EL (cell line): ENCODE measurements at places on chromosomes 2 and 18.

- no peak for DNase-seq
Measured at GRCh38 chr2:190551928-190552327, 17.4 kb upstream of the NEMP2 start.

DNA sequence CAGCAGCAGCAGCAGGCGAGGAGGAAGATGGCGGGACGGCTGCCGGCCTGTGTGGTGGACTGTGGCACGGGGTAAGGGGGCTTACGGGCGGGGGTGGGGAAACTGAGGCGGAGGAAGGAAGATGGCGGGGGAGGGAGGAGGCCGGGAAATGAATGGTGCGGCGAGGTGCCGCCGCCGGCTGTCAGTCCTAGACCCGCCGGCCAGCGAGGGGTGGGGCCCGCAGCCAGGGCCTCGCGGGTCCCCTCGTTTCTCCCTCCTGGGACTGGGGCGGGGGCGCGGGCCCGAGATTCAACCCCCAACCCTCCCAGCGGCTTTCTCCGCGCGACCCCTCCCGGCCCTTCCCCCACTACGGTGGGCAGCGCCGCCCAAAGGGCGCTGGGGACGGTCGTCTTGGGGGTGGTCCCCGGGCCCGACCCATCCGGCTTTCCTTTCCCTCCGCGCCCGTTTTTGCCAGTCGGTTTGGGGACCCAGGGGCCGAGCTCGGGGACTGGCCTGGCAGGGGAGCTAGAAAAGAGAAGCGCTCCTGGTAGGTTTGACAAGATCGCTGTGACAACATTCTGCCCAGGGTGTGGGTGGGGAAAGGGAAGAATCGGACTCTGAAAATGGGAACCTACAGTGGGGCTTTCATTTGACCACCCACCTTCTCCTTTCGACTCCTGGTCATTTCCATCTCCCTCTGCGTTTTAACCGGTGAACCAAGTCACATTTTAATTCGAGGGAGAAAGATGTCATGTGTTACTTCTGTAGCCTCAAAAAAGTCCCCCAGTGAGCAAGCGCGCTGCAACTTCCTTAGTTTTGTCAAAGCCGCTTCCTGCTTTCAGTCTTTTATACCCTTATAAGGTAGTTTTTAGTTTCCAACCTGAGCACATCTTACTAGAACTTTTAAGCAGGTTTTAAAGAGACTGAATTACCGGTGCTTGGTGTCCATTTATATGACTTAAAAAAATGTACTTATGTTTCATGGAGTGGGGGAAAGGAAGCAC lies 655 bp downstream of the ACTR3 start:
- peak; percentile 74 for DNase-seq

DNA sequence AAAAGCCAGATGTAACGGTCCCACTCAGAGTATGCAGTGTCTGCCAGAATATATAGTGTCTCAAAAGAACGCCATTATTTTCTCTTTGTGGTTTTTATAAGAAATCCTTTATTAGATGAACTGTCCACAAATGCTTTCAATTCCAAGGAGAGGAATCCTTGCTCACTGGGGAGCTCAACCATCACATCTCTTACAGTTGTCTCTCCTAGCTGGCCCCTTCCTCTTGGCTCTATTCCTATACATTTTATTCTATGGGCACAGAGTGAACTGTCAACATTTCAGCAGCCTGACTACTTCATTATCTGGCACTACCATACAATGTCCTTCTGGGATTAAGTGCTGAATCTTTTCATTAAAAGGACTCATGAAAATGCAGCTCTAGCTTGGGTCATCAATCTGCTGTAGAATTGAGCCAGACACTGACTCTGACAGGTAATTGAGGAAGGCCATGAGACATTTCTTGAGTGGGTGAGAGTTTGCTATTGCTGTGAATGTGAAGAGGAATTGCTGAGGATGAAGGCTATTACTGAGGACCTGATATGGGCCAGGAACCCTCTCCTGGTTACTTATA lies 96.5 kb upstream of the THOC1 start:
- peak; percentile 22 for DNase-seq

DNA sequence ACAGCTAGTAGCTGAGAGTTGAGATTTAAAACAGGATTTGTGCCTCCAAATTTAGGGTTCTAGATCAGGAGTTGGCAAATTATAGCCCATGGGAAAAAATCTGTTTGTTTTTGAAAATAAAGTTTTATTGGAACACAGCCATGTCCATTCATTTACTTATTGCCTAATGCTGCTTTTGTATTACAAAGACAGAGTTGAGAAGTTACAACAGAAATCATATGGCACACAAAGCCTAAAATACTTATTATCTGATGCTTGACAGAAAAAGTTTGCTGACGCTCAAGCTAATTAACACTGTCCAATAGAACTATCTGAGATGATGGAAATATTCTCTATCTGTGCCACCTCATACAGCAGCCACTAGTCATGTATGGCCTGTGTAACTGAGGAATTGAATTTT lies 229.1 kb upstream of the RASGRP3 start:
- DNase-seq: no peak

- DNase-seq: peak; percentile 10
Measured at GRCh38 chr18:58076052-58076451, 32.0 kb downstream of the NEDD4L start.

GRCh38 chr2:13515254-13515653 lies 798.5 kb downstream of the TRIB2 start:
- no peak for DNase-seq

DNA sequence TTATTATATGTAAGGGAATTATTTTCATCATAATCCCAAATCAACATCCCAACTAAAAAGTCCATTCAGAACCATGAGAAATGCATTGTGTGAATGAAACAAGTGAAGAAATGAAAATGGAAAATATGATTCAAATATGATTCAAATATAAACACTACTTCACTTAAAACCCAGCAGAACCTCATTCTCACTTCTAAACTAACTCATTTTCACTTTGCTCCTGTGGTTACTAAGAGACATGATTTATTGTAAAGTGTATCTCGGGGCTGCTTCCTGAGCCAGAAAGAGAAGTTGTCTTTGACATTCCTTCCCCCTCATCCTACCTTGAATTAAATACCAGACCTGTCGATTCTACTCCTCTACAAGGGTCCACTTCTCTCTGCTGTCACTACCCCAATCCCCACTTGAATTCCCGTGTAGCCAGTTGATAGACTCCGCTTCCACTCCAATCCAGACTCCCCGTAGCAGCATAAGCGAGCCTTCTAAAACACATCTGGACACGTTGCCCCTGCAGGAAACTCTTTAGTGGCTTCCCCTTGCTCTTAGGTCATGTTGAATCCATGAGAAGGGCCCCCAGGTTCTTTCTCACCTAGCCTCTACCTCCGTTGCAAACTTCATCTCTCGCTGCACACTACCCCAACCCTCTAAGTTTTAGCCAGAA lies 697.0 kb upstream of the ID2 start:
- DNase-seq: no peak

GRCh38 chr18:44453505-44453904 lies 227.2 kb upstream of the SETBP1 start:
- peak; percentile 55 for DNase-seq

DNA sequence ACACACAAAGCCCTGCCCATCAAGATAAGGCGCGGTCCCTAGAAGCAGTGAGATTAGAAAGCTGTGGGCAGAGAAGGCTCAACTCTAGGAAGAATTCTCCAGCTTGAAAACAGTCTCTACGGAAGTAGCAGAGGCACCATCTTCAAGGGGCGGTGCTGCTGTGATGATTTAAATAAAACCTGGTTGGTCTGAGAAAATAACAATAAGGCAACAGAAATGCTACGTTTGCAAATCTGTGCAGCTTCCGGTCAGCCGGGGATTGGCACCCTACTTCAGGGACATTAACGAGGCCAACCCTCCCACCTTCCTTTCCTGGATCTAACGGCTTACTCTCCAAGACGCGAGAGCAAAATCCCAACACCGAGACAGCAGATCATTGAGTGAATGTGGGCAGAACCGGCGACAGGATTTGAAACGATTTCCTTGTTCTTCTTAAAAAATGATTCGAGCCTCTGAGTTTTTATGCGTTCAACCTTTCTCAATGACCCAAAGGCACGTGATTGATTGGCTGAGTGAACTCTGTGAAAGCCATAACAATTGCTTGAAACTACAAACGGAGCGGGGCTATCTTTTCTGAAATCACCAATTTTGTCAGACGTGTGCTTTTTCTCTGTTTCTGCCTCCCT lies 93.7 kb upstream of the ZNF516 start:
- DNase-seq: peak; percentile 5

DNA sequence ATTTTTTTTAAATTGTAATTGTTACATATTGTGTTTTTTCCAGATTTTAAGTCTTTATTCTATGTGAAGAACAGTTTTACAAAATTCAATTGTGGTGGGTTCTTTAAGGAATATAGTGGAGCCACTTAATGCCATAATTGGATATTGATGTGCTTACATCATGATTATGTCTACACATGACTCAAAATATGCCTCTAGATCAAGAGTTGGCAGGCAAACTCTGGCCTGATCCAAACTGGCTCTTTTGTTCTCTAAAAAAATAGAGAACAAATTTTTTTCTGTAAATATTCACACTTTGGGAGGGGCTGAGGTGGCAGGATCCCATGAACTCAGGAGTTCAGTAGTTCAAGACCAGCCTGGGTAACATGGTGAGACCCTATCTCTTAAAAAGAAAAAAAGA lies 8.3 kb downstream of the EHBP1 start:
- no peak for DNase-seq

GRCh38 chr2:120510751-120511395 lies 164.9 kb downstream of the INHBB start:
- DNase-seq: no peak

GRCh38 chr2:37361994-37362698 lies 17.7 kb downstream of the QPCT start:
- DNase-seq: no peak
